ENCODE measurements at places on chromosomes 1 and 21. TPM values are rescaled to one million over a fixed set of nuclear protein-coding genes. Genes with fewer than 3 reads are reported as not detected.

DNA sequence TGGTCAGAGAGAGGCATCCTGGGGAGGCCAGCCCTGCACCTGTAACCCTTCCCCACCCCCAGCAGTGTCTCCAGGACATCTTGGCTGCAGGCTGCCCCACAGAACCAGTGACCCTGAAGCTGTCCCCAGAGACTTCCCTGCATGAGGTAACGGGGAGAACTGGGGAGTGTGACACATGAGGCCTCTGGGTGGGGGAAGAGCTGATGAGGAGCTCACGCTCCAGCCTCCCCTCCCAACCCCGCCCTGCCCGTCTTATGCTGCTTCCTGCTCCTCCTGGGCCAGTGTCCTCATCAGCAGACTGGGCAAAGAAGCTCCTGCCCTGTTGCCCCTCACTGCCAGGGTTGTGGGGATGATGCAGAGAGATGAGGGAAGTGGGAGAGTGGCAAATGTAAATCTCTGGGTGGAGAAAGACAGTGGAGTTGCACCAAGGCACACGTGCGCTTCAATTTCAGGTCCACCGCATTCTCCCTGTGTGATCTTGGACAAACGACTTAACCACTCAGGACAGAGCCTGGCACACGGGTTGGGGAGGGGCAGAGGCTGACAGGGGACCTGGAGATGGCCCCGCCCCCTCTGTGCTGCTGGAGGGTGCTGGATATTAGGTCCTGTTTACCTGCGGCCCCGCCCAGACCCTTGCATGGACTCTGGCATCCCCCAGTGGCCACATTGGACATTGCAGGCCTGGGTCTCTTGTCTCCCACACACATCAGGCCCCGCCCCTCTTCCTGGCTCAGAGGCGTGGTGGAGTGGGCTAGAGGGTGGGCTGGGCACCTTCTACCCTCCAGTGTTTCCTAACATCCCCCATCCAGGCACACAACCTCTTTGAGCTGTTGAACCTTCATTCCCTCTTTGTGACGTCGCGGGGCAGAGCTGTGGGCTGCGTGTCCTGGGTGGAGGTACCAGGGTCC, 12.3 kb downstream of the CLCNKB start:
- DNase-seq: peak; percentile 83

DNA sequence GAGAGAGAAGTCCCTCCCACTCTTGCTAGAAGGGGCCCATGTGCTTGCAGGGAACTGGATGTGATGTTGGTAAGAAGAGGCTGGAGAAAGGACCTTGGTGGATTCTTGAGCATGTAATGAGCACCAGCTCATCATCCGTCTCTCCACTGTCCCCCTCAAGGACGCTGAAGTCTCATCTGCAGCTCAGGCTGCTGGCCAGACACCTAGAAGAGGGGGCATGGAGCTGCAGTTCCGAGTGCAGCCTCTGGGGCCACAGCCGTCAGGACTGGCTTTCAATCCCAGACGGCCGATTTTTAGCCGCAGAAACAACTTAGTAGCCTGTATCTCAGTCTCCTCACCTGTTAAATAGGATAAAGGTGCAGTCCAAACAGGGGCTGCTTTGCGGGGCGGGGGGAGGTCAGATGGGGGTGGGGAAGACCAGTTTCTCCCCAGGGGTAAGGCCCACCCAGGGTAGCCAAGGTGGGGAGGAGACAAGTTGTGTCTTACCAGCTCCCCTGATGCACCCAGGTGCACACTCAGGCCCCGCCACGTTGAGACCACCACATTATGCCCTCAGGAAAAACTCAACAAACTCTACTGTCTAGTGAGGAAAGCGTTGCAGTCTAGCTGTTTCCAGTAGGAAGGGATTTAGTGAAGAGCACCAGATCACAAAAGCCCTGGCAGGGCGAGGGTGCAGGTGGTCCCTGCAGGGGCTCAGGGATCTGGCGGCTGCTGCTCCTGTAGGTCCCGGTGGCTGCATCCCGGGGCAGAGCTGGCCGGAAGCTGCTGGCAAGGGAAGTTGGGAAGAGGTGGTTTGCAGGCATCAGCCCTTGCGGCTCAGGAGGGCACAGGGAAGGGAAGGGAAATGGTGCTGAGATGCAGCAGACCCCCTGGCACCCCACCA, 29.5 kb downstream of the LDLRAP1 start:
- DNase-seq: peak; percentile 21

SCYL3 gene
- 7.4 TPM for total RNA-seq

DNA sequence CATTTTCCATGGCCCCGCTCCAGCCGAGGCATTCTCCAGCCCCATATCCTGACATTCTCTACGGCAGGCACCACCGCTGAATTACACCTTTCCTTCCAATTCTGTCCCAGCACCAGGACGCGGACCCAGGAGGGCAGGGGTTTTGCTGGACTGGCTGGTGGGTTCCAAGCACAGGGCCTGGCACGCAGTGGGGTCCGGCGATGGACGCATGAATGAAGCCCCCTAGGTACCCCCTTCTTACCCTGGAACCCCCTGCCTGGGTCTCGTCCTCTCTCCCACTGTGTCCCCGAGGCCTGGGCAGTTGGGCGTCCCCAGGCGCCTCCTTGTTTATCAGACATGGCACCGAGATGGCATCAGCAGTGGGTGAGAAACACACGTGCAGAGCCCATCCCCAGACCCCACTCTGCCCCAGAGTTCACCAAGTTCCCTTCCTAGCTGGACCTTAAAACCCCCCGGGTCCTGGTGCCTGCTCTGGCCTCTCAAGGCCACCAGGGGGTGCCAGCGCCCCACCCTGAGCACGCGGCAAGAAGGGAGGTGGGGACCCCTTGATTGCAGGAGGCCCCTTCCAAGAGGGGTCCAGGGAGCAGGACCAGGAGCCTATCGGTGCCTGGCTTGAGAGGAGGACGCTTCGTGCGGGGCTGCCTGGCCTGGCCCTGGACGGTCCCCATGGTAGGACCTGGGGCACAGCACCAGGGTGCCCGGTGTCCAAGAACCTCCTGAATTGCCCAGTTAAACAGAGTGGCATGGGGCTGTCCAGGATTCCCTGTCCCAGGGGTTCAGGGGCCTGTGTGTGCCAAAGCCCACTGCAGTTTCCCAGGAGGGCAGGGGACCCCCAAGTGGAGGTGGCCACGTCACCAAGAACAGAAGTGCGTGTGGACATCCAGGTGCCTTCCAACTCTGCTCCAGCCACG, 46.1 kb downstream of the MEGF6 start:
- DNase-seq: peak; percentile 12

- DNase-seq: no peak
Observed at GRCh38 chr1:244414543-244414942, 37.2 kb downstream of the ADSS2 start.

SMCP gene
- total RNA-seq: not detected

GRCh38 chr1:3774276-3774945, 1.9 kb downstream of the SMIM1 start:
- DNase-seq: no peak

Measured in T-helper 17 cell (primary cell).